ENCODE measurements at places on chromosomes 12 and 14.

- DNase-seq: no peak
Measured at GRCh38 chr12:124449623-124450375, 117.6 kb downstream of the NCOR2 start.

DNA sequence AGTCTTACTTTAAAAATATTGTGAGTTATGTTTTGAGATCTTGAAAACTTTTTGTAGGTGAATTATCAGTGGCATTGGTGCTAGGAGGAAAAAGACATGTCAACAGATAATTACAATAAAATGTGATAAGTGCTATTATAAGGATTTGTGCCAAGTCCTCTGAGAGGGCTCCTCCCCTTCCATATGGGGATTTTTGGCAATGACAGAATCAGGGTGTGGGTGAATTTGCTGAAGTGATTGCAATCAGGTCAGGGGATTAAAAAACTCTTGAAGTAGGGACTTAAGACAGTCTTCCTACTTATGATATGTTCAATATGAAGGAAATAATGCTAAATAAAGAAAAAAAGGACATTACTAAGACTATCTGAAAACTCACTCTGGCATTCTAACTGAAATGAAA lies 122.5 kb downstream of the SLC15A5 start:
- DNase-seq: no peak

DNA sequence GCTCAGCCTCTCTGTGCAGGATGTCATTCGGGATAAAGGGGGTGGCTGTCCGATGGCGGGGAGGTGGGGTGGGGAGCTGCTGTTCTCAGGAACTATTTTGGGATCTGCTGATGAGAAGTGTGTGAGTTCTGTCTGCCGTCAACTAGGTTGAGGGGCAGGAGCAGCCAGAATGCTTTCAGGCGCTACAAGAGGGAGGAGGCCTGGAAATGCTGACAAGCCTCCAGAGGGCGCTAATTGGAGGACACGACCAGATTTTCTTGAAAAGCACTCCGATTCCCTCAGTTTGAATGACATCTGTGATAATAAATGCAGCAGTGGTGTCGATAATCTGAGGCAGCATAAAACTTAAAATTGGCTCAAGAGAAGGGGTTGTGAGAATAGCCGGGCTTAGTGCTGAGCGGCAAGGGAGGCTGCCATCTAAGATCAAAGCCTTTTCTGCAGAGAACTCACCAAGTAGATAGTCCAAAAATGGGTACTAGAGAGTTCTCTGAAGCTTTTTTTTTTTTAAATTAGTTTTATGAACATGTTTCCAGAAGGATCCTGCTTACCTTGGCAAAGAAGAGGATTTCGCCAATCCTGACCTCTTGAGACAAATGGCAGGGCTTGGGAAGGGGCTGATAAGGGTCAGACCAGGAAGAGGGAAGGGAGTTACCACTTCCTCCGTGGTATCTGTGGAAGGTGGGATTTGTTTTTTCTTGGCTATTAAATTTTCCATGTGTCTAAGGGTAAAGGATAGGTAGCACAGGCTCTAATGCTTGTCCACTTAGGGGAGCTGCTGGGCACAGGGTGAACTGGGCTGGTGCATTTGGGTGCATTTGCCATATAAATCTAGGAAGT lies 94.4 kb downstream of the CRACR2A start:
- DNase-seq: no peak

DNA sequence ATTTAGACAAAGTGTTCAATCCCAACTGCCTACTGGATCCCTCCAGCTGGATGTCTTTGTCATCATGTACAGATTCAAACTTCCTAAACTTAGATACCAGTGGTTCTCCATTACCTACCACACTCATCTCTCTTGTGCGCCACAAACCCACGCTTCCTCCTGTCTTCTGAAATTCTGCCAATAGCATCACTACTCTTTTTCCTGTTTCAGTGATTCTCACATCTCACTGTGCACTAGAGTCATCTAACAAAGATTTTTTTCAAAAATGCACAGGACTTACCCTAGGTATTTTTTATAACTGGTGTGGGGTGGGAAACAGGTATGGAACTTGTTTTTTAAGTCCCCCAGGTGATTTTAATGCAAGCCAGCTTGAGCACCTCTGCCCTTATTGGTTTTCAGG lies 5.9 kb downstream of the PSMB5 start:
- no peak for DNase-seq

GRCh38 chr12:66240096-66240820 lies 51.2 kb downstream of the IRAK3 start:
- DNase-seq: no peak

GRCh38 chr12:94571556-94571955 lies 78.8 kb downstream of the TMCC3 start:
- DNase-seq: no peak

- no peak for DNase-seq
Measured at GRCh38 chr12:130949806-130950205, 3.9 kb upstream of the ADGRD1 start.

- DNase-seq: no peak
Measured at GRCh38 chr12:68349921-68350606, 17.9 kb upstream of the MDM1 start.

DNA sequence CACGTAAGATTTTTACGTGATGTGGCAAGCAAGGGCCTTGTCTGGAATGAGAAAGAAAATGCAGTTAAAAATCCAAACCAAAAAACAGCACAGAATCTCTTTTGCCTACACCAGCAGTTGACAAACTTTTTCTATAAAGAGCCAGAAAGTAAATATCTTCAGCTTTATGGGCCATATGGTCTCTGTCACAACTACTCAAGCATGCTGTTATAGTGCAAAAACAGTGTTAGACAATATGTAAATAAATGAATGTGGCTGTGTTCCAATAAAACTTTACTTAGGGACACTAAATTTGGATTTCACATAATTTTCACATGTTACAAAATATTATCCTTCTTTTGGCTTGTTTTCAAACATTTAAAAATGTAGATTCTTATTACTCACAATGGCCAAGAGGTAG lies 6.2 kb upstream of the ELK3 start:
- no peak for DNase-seq

DNA sequence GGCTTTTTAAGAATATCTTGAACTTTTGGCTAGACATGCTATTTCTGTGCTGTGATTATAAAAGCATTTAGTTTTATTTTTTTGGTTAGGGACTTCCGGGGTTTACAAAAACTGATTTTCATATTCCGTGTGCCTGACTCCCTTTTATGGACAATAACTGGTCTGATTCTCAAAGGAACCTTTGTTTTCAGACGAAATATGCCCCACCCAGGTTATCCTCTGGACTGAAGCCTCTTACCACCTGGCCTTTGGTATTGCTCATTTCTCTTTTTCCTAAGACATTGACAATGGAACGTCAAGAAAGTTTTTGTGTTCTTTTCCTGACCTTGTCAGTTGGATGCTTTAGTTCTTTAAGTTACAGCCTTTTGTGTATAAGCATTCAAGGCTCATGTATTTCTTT lies 10.8 kb downstream of the TIGAR start:
- no peak for DNase-seq

- DNase-seq: no peak
Measured at GRCh38 chr14:54808326-54809161, 94.1 kb downstream of the GCH1 start.

GRCh38 chr14:64542836-64543201 lies 2.3 kb downstream of the HSPA2 start:
- no peak for DNase-seq

DNA sequence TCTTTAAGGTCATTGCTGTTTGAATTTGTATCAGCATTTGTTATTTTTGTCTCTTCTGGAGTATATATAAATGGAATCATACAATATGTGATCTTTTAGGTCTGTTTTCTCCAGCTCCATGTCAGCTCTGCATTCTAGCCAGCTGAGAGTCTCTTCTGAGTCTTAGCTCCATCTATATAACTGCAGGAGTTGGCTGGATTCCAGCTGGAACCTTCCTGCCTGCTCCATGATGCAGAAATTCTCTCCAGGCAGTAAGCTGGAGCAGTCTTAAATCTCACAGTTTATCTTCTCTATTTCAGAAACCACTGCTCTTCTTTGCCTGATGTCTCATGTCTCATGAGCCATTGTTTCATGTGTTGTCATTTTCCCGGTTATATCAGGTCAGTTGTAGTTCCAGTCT lies 827.6 kb downstream of the NRXN3 start:
- DNase-seq: no peak

- no peak for DNase-seq
Measured at GRCh38 chr14:78005325-78005724, 164.8 kb upstream of the NRXN3 start.

- DNase-seq: no peak
Measured at GRCh38 chr14:37147310-37147880, 25.0 kb downstream of the SLC25A21 start.

GRCh38 chr12:16155938-16156337 lies 121.5 kb downstream of the SLC15A5 start:
- no peak for DNase-seq

DNA sequence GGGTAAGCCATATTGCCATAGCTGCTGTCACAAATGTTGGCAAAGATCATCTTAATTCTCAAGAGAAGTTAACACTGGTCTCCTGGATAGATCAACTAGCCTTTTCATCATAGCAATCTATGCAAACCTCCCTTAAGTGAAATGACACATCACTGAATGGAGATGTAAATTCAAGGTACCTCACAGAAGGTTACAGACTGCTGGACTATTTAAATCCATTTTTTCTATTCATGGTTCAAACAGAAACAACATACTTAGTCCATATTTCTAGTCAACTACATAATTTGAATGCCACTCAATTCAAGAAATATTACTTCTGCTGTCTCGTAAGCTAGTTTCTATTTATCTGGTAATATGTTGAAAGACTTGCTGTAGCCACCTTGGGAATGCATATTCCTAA lies 748.3 kb downstream of the C12orf50 start:
- DNase-seq: no peak
